ENCODE measurements at places on chromosomes 5 and 9.

DNA sequence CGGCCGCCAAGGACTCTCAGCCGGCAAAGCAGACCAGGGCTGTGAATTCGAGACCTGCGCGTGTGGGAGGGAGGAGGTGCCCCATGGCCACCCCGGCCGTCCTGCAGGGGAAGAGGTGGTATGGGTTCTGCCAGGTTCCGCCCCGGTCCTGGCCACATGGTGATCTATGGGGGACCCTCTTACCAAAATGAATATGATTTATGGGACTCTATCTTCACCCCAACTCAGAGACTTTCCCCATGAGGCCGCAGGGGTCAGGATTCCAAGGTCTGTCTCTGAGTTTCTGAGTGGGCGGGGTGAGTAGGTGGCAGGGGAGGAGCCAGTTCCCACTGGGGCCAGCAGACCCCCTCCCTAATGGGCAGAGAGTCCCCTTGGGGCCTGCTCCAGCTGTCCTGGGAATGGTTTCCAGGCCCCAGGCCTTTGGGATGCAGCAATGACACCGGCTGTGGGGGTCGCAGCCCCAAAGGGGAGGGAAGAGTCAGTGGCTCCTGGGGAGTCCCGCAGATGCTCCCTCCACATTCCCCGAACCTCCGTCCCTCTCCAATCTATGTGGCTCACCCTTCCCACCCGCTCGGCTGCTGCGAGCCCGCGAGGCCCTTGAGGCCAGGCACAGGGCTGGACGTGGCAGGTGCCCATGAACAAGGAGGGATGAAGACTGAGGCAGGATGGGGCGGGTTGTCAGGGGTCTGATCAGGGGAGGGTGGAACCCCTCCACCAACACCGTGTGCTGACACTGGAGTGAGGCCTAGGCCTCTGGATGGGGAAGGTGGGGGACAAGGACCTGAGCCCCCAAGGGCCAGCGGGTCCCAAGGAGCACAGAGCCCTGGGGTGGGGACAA lies 20.1 kb upstream of the NOTCH1 start:
- DNase-seq = no peak

DNA sequence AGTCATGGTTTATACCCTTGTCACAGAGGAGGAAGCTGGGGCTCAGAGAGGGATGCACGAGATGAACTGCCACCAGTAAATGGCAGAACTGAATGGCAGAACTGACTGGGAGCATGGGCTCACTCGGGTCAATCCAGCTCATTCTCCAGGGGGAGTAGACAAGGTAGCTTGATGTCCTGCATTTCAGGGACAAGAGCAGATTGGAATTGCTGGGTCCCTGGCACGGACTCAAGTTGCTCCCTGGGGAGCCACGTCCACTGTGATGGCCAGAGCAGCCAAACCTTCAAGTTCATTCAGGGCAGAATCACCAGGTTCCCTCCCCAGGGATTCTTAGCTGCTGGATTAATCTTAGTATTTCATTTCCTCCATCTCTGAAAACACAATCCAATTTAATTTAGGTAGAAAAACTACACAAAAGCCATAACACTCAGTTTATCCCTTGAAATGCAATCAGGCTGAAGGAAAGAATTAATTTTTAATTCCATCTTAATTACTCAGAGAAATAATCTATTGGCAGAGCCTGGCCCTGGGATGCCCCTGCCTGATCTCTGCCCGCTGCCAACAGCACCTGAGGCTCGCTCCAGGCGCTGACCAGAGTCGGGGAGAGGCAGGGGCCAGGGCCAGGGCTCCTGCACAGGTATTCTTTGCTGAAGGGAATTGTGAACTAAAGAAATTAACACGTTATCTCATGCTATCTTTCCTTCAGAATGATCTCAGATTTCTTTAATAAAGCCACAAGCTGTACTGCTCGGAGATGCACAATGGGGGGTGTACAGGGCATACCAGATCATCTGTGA lies 42.0 kb upstream of the UNC5A start:
- no peak for DNase-seq

GRCh38 chr5:18028036-18028435 lies 393.8 kb downstream of the TAF11L14 start:
- no peak for DNase-seq

DNA sequence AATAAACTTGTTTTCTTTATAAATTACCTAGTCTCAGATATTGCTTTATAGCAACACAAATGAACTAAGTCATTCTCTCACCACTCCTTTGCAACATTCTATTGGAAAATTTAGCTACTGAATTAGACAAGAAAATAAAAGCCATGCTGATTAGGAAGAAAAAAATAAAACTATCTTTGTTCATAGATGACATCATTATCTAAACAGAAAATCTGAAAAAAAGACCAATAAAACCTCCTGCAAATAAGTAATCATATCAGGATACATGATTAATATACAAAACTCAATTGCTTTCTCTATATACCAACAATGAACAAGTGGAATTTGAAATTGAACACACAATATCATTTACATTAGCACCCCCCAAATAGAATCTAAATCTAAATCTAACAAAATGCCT lies 455.3 kb upstream of the KIF2A start:
- DNase-seq = no peak

DNA sequence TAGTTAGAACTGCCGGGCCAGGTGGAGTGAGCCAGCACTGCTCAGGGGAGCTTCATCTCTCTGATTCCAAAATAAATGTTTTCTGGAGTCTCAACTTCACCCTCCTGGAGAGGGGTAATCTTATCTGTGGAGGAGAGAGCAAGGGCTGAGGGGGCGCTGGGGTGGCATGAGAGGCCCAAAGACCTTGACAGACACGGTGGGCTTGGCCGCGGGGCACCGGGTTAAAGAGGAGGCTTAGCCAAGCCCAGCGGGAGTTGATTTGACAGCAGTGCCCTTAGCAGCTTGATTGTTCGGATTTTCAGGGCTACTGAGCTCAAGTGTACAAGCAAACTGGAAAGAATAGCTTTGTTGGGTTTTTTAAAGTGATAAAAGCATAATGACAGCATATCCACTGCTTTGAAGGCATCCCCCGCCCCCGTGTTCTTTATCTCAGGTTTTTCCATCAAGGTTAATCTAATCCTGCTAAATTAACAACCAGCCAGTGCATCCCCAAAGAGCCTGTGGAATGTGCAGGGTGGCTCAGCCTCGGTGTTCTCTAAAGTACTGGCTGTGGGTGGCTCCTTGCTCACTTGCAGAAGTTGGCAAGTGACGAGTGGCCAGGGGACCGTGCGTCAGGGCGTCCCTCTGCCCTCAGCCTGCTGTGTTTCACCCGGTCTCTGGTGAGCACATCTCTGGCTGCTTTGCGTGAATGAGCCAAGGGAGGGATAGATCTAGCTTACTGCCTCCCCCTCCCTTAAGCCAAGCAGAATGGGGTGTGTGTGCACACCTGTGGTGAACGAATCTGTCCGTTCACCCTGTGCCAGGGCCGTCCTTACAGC lies 5.5 kb downstream of the QRFP start:
- DNase-seq = no peak

DNA sequence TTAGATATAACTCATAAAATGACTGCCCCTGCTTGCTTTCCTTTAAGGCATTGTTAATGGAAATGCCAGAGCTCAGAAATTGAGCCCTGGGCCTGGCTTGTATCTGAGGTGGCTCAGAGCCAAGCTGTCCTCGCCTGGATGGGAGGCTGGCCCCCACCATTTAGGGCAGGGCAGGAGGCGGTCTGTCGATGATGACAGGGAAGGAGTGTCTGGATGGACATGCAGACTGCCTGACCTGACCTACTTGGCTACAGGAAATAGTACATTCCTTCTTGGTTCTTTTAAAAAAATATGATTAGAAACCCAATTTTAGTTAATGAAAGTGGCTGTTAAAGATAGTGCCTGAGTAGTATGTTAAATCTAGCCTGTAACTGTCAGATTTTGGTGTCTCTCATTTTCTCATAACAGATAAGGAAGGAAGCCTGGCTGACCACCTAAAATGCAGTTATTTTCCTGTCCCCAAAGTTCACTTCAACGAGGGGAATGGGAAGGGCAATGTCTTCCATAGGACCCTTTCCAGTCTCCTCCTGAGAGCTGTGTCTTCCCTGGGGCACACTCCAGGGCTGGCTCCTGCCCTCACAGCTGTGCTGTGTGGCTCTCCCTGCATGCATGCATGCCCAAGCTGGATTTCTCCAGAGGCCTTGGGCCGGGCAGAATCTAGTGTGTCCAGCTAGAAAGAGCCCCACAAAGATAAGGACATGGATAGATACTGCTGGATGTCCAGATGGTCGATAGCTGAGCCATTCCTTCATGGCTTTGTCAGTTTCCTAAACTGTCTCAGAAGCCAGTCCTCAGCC lies 42.3 kb downstream of the MACROH2A1 start:
- DNase-seq = no peak
